Iris pigment epithelial cell (primary cell): ENCODE measurements at places on chromosomes 1 and 21.

DNA sequence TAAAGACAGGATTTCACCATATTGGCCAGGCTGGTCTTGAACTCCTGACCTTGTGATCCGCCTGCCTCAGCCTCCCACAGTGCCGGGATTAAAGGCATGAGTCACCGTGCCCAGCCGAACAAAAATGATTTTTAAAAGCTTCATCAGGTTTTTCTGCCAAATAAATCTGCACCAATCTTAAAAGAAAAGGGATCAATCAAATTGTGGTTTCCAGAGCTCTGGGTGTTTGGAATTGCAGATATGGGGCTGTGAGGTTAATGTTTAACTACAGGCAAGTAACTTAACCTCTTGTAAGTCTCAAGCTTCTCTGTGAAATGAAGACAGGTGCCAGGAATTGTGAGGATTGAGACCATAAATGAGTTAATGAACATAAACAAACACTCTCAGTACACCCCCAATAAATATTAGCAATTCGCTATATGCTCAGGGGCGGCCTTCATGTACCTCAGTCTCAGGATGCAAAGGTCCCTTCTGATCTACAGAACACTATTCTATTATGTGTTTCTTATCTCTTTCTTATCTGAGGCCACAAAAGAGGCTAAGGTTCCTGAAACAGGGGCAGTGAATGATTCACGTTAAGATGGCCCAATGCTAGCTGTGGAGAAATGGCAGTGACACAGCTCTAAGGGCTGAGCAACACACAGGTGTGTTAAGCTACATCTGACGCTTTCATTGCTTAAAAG lies 7.1 kb upstream of the GNPAT start:
- peak; percentile 38 for DNase-seq

- DNase-seq: no peak
Observed at GRCh38 chr1:229230140-229230892, 40.6 kb upstream of the RAB4A start.

GRCh38 chr1:37636435-37636834 lies 1.7 kb upstream of the RSPO1 start:
- no peak for DNase-seq

- no peak for DNase-seq
Observed at GRCh38 chr1:46767649-46768282, 31.1 kb upstream of the CYP4B1 start.

DNA sequence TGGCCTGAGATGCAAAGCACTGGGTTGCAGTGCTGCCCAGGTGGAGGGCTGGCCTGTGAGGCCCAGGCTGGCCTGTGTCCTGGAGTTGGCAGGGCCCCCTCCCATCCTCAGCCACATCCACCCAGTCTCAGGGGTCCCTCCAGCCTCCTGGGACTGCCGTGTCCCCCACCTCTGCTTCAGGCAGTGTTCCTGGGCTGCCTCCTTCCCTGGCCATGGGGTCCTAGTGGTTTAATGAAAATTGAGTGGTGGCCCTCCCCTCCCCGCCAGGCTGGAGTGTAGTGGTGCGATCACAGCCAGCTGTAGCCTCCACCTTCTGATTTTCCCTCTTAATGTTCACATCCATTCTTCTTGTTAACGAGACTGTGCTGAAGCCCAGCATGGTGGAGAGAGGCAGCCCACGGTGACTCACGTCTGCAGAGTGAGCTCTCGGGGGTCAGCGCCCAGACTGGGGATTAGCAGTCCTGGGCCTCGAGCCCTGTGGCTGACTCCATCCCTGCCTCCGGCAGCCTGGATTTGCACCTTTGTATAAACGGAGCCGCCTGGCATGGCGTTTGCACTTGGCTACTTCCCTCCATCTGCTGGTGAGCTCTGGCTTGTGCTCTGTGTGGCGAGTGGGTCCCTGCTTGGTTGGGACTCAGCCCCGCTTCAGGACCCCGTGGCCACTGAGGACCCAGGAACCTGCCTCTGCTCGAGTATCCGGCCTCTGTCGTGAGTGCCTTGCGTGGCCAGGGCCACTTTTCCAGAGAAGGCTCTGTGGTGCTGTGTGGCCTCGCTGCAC lies 6.9 kb downstream of the MIB2 start:
- DNase-seq: peak; percentile 92

GRCh38 chr1:34283142-34283541 lies 106.4 kb downstream of the C1orf94 start:
- no peak for DNase-seq

- DNase-seq: no peak
Observed at GRCh38 chr21:31862078-31862477, 10.7 kb upstream of the HUNK start.

GRCh38 chr1:116938216-116938615 lies 28.5 kb downstream of the PTGFRN start:
- no peak for DNase-seq
